HEK293T (cell line): ENCODE measurements at places on chromosomes 4 and X.

GRCh38 chrX:19697416-19697815 lies 182.1 kb upstream of the MAP3K15 start:
- no peak for DNase-seq

GRCh38 chrX:69113723-69114122 lies 51.5 kb downstream of the PJA1 start:
- no peak for DNase-seq

GRCh38 chr4:99790796-99791617 lies 25.6 kb upstream of the DAPP1 start:
- no peak for DNase-seq

- no peak for DNase-seq
Observed at GRCh38 chr4:1869530-1870327, 1.5 kb upstream of the NSD2 start.

DNA sequence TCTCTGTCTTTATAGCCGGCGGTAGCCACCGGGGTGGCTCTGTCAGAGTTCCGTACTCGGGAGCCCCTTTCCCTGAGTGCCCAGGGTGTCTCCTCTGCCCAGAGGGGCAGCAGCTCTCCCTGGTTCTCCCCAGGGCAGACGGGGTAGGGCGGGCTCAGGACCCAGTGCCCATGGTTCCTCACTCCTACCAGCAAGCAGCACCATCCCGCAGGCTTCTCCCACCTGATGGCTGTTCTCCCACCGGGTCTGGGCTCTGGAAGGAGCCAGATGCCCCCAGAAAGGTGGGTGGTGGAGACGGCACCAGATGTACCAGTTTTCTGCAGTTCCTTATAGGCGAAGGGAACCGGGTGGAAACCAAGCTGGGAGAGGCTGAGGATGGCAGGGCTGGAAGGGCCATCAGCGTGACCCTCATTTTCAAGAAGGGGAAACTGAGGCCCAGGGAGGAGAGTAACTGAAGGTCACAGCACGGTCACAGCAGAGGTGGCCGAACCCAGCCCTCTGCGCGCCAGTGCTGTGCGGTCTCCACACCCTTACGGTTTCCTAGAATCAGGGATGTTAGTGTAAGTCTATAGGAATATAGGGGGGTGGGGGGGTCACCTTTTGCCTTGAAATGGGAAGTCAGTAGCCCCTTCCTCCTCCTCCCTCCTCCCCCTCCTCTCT lies 198.7 kb downstream of the AFAP1 start:
- no peak for DNase-seq

DNA sequence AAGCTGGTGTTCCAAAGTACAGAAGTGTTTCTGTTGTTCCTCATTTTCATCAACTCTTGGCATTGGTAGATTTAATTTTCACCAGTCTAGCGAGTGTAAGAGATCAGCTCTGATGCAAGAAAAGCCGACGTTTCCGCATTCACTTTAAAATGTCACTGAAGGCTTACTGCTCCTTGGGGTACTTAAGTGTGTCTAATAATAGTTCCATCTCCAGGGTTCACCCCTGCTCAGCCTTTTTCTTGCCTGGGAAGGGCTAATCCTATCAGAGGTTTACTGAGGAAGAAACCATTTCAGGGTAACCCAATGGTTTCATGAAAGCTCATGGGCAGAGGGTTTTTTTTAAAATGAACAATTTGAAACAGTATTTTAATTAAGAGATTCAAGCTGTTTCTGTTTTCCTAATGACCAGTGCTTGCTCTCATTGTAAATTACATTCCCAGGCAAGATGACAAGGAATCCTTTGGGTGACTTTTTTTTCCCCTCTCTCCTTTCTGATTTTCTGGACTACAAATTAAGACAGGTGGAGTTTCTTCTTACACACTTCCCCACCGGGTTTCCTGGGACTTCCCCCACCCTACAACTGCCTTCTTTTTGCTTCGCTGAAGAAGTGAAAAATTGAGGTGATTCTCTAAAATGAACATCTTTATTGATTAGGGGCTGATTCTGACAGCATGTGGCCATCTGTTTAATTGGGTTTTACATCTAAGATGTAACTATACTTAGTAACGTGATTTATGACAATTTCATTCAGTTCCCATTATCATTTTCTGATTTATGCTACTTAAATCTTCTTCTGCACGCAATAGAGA lies 78.7 kb upstream of the CBLL2 start:
- no peak for DNase-seq

DNA sequence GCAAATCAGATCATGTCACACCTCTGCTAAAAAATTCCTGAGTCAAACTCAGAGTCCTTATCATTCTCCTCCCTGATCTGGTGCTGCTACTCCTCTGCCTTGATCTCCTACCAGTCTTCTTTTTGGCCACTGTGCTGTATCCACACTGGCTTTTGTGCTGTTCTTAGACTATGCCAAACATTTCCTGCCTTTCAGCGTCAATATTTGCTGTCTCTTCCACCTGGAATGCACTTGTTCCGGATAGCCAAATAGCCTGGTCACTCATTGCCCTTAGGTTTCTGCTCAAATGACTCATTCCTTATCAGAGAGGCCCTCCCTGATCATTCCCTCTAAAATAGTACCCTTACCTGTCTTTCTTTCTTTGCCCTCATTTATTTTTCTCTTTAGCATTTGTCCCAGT lies 24.4 kb upstream of the RP2 start:
- no peak for DNase-seq

DNA sequence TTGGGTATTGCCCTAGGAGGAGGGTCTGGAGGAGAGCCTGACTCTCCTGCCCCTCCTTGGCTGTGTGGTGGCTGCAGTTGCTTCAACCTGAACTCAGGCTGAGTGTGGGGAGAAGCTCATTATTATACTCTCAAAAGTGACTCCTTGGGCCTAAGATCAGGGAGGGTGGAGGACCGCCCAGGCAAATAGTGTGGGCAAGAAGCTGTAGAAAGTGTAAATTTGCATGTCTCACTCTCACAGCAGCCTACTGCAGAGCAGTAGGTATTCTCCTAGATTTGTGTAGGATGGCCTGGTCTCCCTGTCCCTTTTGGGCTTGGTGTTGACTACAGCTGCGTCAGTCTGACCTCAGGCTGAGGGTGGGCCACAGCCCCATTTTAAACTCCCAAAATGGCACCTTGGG lies 156.1 kb downstream of the ZNF330 start:
- no peak for DNase-seq

DNA sequence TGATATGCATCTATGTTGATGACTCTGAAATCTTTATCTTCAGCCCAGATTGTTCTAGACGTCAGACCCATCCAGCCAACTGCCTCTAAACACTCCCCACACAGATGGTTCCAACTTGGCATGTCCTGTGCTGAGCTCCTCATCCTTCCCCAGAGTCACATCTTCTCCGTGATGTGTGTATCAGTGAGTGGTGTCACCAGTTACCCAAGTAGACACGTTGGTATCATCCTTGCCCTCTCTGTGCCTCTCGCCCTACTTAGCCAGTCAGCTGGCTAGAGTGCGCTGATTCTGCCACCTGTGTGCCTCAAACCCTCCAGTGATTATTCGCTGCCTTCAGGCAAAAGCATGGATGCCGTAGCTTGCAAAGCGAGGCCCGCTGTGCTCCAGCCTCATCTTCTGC lies 18.6 kb downstream of the PRIMPOL start:
- DNase-seq, result no peak

GRCh38 chr4:87939978-87940690 lies 35.4 kb upstream of the SPP1 start:
- no peak for DNase-seq

- no peak for DNase-seq
Observed at GRCh38 chr4:77093401-77093800, 17.6 kb upstream of the CCNI start.

- no peak for DNase-seq
Observed at GRCh38 chr4:61827907-61828391, 627.8 kb downstream of the ADGRL3 start.

DNA sequence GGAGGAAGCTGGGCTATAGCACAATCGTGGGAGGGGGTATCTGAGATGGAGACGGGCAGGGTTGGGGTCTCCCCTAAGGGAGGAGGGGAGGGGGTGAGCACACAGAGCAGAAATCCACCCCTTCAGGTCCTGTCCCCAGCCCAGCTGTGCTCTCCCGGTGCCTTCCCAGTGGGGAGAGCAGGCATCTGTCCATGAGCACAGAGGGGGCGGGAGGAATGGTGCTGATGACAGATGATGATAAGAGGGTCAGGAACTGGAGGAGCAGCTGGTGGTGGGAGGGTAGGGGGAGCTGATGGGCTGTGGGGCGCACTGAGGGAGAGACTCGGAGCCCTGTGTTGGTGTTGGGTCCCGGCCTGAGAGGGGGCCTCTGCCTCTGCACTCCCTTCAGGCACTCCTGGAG lies 8.6 kb downstream of the ATP2B3 start:
- no peak for DNase-seq

GRCh38 chrX:69177511-69178162 lies 12.4 kb upstream of the PJA1 start:
- no peak for DNase-seq

DNA sequence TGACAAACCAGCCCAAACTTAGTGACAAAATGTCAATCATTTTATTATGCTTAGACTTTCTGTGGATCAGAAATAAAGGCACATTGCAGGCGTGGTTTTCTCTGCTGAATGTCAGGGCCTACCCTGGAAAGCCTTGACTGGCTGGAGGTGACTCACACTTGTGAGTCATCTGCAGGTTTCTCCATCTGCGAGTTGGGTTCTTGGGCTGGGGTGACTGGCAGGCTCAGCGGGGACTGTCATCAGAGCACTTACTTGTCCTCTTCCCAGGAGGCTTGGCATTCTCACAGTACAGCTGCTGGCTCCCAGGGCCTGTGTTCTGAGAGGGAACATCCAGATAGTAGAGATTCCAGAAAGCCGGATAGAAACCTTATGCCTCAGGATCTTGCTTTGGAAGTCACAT lies 153.8 kb upstream of the AGA start:
- DNase-seq, result peak; percentile 21

DNA sequence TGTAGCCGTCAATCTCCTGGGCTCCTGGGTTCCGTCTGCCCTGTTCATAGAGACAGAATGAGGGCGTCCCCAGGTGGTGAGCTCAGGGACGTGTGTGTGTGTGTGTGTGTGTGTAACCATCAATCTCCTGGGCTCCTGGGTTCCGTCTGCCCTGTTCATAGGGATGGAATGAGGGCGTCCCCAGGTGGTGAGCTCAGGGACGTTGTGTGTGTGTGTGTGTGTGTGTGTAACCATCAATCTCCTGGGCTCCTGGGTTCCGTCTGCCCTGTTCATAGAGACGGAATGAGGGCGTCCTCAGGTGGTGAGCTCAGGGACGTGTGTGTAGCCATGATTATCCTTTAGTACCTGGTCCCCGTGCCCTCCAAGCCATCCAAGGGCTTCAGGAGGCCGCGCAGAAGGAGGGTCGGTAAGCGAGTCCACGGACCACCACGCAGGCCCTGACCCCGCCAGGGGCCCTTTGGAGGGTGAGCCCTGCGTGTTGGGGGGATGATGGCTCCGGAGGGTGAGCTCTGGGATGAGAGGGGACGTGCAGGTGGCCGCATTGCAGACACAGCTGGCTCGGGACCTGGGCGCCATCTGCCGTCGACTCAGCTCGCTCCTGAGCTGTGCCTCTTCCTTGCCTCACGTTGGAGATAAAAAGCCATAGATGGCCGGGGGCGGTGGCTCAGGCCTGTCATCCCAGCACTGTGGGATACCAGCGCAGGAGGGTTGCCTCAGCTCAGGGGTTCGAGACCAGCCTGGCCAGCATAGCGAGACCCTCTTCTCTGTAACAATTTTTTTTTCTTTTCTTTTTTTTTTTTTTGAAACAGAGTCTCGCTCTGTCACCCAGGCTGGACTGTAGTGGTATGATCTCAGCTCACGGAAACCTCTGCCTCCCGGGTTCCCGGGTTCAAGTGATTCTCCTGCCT lies 5.4 kb upstream of the GTPBP6 start:
- peak; percentile 28 for DNase-seq

- DNase-seq, result no peak
Observed at GRCh38 chr4:40848940-40849339, 99.2 kb downstream of the NSUN7 start.

DNA sequence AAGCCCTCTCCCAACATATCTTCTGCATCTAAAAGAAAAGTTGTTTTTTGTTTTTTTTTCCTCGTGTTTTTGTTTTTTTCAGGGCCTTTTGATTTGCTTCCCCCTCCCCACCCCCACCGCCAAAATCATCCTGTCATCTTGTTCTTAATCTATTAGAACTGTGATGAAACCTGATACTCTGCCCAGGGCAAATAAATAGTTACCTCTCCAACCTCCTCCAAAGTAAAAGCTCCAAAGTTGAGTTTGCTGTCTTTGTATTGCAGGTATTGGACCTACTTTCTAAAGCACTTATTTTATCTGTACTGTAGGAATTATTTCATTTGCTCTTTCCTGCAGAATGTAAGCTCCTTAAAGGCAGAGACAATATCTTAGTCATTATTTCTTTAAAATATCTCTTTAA lies 172.9 kb downstream of the SOWAHB start:
- DNase-seq, result no peak

GRCh38 chr4:121338518-121338917 lies 42.3 kb downstream of the QRFPR start:
- no peak for DNase-seq

- DNase-seq, result no peak
Observed at GRCh38 chr4:184255361-184255760, 37.7 kb upstream of the ENPP6 start.

DNA sequence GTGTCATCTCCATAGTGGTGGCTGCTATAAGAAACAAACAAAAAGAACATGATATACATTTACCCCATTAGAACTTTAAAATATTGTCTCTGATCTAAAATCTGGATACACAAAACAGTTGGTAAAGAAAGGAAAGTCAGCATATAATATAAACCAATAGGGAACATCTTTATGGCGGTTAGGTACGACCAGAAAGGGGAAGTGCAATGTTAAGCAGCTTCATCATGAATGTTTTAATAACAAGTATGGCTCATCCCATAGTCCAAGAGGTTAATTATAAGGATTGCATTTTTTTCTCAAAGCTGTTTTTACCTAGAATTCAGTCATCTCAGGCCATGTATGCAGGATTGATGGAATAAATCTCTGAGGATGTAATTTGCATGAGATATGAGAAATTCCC lies 1869.7 kb downstream of the PCDH7 start:
- DNase-seq, result no peak

DNA sequence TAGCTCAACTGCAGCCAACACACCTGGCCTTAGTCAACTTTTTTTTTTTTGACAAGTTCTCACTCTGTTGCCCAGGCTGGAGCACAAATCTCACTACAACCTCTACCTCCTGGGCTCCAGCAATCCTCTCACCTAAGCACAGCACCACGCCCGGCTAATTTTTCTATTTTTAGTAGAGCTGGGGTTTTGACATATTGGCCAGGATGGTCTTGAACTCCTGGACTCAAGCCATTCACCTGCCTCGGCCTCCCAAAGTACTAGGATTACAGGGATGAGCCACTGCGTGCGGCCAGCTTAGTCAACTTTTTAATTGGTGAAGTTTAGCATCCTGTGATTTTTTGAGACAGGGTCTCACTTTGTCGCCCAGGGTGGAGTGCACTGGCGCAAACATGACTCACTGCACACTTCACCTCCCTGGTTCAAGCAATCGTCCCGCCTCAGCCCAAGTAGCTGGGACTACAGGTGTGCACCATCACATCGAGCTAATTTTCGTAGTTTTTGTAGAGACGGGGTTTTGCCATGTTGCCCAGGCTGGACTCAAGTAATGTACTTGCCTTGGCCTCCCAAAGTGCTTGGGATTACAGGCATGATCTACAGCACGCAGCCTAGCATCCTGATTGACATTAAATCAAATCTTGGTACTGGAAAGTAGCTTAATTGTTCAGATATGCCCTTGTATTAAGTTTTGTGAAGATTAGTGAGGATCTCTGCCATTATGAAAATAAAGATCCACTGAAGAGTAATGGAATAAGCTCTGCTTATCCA lies 8.3 kb downstream of the HNRNPDL start:
- DNase-seq, result no peak
